ENCODE measurements at places on chromosomes 16 and 17.

DNA sequence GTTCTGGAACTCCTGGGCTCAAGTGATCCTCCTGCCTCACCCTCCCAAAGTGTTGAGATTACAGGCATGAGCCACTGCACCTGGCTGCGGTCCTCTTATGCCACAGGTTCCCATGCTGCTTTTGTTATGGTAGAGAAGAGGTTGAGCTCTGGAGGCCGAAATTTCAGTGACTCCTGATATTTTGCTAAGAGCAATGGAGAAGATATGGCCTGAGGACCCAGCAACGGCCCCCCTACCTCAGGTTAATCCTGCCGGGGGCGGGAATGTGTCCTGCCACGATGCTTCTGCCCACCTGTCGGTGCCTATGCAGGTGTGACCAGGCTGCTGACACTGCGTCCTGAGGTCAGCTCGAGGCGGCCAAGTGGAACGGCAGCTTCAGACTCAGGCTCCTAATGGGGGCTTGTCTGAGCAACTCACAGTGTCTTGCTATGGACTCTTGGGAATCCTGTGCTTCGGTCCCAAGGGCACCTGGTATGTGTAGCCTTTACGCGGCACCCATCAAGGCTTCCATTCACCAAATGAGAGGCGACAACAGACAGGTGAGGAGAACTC is 7.6 kb upstream of the SEC14L1 start:
- DNase-seq: no peak

- DNase-seq: no peak
These were observed at the start of gene MAZ for GRCh38 chr16:29806099-29806579. Gene MAZ, plus strand, starts transcription at chr16:29806529. Its CDS starts 173 bp downstream, at chr16:29806702.

DNA sequence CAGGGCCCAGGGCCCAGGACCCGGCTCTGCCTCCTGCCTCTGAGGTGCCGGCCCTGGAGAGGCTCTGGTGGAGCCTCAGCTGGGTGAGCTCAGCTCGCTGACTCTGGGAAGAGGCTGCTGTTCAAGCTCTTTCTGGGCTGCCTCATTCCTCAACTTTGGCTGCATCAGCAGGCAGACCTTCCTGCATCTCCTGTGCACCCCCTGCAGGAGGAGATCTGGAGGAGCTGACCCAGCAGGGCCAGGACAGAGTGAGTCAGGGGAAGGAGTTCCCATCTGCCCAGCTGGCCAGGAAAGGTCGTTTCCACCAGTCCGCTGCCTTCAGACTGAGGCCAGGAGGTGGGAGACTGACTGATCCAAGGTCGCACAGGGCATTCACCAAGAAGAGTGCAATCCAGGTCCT is 10.7 kb downstream of the CRHR1 start:
- no peak for DNase-seq

DNA sequence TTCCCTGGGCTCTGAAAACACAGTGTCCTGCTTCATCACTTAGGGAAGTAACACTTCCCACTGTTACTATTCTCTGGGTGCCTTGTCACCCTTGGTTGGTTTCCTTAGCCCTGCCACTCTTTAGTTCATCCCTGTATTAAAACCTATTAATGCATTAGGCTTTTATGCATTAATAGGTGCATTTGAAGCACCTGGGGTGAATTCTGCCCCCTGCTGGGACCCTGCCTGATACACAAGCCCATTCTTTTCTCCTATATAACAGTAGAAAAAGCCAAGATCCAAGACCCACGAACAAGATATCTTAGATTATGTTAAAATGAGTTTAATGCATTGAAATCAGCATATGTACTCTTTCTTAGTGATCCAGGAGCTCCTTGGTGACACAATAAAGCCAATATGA is 235.7 kb downstream of the PMP22 start:
- no peak for DNase-seq

GRCh38 chr16:79257953-79258490 is 342.5 kb downstream of the MAF start:
- DNase-seq: no peak

GRCh38 chr17:50176559-50177357 is 11.0 kb downstream of the SGCA start:
- DNase-seq: no peak

Data from stimulated activated CD8-positive, alpha-beta memory T cell treated with anti-CD3 and anti-CD28 coated beads, Interleukin-15, amount 100 ng/mL, for 48 hours (primary cell).